ENCODE measurements at places on chromosomes 4 and X.

- DNase-seq = no peak
These were observed at the start of gene DCLK2 for GRCh38 chr4:150078041-150078578. TSS of gene DCLK2 (plus strand) at chr4:150078445. CDS start at chr4:150079028, 583 bp downstream.

DNA sequence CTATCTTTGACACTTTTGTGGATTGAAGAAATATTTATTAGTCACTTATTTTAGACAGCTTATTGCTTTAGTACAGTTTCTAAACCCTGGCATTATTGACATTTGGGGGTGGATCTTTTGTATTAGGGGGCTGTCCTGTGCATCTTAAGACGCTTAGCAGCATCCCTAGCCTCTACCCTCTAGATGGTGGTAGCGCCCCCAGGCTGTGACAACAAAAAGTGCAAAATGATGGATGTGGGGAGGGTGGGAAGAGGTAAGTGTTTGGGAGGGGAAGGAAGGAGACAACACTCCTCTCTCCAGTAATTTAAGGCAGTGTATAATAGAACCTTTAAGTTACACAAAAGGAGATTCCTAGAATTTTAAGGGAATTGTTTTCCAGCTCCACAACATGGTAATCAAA lies 1210.6 kb downstream of the C4orf33 start:
- DNase-seq = no peak

DNA sequence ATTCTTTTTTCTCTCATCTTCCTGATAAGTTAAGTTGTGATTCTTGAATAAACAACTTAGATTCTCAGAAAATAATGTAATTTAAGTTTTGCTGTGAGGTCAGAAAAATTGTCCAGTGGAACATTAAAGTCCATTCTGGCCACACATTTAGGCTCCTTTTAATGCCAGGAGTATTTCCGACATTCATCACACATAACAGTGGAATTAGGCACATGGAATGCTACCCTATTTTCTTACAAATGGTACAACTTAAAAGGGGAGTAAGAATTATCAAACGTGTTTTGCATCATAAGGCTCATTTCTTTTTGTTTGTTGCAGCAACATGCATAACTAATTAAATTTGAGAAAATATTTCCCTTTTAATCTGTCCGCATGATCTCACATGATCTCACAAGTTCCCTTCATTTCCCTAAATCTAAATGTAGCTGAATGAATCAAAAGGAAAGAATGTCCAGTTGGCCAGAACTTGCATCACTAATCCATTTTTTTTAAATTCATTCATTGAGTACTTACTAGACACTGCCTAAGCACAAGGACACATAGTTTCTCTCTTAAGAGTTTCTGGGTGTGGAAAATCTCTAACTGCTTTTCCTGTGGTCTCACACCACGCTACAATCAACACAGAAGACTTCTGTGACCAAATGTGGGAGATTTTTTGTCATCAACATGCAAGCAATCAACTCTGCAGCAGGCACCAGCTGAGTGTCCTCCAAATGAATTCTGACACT lies 22.0 kb downstream of the SPARCL1 start:
- no peak for DNase-seq

DNA sequence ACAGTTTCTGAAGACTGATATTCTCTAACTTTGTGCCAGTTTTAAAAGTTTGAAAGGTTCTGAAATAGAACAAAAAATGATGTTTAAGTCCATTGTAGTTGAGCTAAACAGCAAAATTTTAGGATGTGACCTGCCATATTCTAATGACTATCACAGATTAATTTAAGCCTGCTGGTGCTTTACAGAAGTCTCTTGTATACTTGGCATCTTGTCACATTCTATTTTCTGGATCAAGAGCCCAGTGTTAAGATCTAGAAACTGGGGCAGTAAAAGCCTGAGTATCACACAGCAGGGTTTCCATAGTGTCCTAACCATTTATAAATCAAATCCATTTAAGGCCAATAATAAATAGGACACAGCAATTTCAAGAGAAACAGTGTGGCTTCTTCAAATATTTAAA lies 12.4 kb downstream of the FSTL5 start:
- no peak for DNase-seq

DNA sequence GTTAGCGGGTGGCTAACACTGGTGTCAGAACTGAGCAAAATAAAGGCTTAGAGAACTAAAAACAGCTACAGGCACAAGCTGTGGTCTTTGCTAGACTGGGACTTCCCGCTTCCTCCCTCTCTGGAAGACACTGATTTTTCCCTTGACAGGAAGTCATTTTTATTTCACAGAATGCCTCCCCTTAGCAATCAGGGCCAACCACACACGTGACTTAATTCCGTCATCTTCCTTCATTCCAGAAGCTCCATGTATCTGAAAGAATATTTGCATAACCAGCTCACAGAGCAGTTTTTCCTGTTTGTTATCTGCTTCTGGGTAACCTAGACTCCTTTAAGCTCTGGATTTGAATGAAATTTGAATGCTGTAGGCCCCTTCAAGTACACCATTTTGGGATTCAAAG lies 327.5 kb upstream of the FRG1 start:
- no peak for DNase-seq

- no peak for DNase-seq
These were observed 92.2 kb upstream of the SPRY1 start for GRCh38 chr4:123304151-123304964.

GRCh38 chr4:185738038-185738552 lies 73.9 kb downstream of the SORBS2 start:
- DNase-seq = no peak

DNA sequence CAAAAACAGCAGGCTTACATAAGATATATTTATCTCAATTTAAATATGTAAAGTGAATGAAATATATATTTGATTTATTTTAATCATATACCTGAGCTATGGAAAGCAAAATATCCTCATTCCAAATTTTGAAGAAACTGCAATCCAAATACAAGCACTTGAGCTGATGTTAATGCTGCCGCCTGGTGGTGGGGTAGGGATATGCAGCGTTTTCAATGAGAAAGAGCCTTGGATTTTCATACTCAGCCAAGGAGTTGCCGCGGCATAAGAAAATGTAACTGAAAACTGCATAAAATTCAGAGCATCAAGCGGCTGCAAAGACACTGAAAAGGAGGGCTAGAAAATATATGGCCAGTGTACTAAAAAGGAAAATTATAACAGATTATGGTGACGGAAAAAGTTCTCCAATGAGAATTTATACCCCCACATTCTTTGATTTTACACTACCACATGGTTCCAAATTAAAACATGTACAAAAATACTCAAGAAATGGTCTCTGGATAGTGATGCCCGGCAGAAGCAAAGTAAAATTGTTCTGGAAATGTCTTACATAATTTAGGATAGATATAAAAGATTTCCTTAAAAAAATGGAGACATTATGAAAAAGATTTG lies 660.3 kb upstream of the PITX2 start:
- DNase-seq = no peak

DNA sequence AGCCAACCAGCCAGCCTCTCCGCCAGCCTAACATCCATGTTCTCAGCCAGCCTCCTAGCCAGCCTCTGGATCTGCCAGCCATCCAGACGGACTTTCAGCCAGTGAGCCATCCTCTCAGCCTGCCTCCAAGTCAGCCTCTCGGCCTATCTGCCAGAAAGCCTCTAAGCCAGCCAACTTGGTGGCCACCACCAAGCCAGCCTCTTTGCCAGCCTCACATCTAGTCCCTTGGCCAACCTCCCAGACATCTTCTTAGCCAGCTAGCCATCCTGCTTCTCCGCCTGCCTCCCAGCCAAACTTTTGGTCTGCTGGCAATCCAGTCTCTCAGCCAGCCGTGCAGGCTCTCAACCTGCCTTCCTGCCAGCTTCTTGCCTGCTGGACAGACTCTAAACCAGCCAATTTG lies 16.4 kb upstream of the ARAP2 start:
- DNase-seq = no peak

- DNase-seq = no peak
These were observed 23.8 kb downstream of the ARFIP1 start for GRCh38 chr4:152803541-152803940.

- DNase-seq = no peak
These were observed 39.3 kb upstream of the TXK start for GRCh38 chr4:48173056-48173991.

DNA sequence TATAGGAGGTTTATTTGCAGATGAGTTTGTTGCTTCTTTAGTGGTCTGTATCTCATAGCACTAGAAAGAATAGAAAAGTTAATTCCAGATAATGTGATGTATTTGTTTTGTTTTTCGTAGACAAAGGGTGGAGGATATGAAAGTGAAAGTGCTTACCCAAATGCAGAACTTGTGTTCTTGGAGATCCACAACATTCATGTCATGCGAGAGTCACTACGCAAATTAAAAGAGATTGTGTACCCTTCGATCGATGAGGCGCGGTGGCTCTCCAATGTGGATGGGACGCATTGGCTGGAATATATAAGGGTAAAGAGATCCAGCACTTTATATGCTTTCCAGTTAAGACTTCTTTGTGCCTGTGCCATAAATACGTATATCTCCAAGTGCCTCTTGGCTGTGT lies 43.3 kb downstream of the MTMR1 start:
- no peak for DNase-seq

DNA sequence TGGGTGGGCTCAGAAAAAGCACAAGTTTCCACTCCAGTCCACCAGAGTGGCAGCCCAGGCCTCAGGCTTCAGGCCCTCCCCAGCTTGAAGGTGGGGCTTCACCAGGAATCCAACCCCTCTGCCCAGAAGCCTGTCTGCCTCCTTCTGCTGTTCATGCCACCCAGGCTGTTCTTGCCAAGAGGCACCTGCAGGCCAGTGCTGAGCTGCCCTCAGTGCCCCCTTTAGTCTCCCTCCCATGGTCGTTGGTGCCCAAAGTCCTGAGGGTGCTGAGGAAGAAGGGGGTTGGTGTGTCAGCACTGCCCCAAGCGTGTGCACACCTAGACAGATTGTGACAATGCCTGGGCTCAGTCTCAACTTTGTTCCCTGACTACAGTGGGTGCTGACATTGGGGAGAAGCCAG lies 475.3 kb downstream of the EPHA5 start:
- DNase-seq = no peak

Measured in stimulated activated CD8-positive, alpha-beta memory T cell treated with anti-CD3 and anti-CD28 coated beads, Interleukin-7, amount 100 ng/mL, for 4 hours (primary cell).